Glutamatergic neuron (in vitro differentiated cells): ENCODE measurements at places on chromosomes 12 and 14. TPM values are rescaled to one million over a fixed set of nuclear protein-coding genes. Genes with fewer than 3 reads are reported as not detected.
A peak's percentile ranks its signal among the peaks of the same experiment; 100 is the strongest.

- no peaks in the 10 kb centered on the region for H3K36me3 ChIP-seq
- H3K27ac ChIP-seq, result no peak overlapping the region
- no peaks in the 10 kb centered on the region for H3K27me3 ChIP-seq
- H3K4me3 ChIP-seq, result no peak overlapping the region
- DNase-seq, result no peak
Measured at GRCh38 chr14:102565959-102566358, 26.5 kb upstream of the RCOR1 start.

KERA gene
- total RNA-seq, result not detected

GRCh38 chr14:26974965-26975364, 377.1 kb upstream of the NOVA1 start:
- no peak overlapping the region for H3K27ac ChIP-seq
- no peaks in the 10 kb centered on the region for H3K36me3 ChIP-seq
- H3K4me1 ChIP-seq, result peaks cover 20% of the 10 kb centered on the region
- DNase-seq, result no peak

CLBA1 gene
- 5.9 TPM for total RNA-seq

DNA sequence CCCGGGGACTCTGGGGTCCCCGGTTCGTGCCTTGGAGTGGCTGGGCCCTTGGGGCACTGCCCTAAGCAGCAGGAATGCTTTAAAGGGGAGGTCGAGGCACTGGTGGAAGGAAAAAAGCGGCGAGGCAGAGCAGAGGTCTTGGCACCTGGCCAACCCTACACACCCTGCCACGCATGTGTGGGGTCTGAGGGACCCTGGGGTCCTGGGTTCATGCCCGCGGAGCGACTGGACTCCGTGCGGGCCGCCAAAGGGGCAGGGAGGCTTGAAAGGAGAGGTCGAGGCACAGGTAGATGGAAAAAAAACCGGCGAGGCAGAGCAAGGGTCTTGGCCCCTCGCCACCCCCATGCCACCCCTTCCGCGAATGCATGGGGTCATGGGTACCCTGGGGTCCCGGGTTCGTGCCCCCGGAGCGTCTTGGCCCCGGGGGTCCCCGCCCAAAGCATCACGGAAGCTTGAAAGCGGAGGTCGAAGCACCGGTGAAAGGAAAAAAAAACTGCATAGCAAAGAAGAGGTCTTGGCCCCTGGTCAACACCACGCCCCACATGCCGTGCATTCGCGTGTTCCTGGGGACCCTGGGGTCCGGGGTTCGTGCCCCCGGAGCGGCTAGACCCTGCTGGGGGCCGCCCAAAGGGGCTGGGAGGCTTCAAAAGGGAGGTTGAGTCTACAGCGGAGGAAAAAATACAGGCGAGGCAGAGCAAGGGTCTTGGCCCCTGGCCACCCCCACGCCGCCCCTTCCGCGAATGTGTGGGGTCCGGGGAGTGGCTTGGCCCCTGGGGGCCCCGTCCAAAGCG, 312.9 kb downstream of the ALG10 start:
- H3K4me1 ChIP-seq, result no peaks in the 10 kb centered on the region
- DNase-seq, result no peak
- no peak overlapping the region for H3K27ac ChIP-seq
- no peaks in the 10 kb centered on the region for H3K36me3 ChIP-seq
- H3K27me3 ChIP-seq, result peaks cover 3% of the 10 kb centered on the region

GRCh38 chr12:110345176-110345661, 58.3 kb downstream of the ANAPC7 start:
- H3K4me3 ChIP-seq, result no peak overlapping the region
- H3K27me3 ChIP-seq, result peaks cover 16% of the 10 kb centered on the region
- H3K4me1 ChIP-seq, result peaks cover 49% of the 10 kb centered on the region
- H3K27ac ChIP-seq, result peak overlapping the region; percentile 46
- DNase-seq, result no peak

SLC38A4 gene
- total RNA-seq, result 0.98 TPM

DNA sequence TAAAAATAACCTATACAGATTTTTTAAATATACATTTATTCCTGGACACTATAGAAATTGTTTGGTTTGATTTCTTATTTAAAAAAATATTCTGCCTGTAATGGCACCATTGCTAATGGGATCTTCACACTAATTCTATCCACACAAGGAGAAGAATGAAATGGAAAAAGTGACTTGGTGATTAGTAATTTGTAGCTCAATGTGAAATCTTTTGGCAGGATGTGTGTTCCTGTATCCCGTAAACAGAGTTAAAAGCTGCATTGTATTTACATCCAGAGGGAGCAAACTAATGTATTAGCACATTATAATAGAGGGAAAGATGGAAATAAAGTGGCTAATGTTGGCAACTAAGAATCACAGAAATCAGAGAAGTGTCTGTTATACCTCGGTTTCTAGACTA, 1455.3 kb upstream of the FLRT2 start:
- H3K27ac ChIP-seq, result no peak overlapping the region
- H3K36me3 ChIP-seq, result no peaks in the 10 kb centered on the region
- H3K4me1 ChIP-seq, result no peaks in the 10 kb centered on the region
- peaks cover 1% of the 10 kb centered on the region for H3K27me3 ChIP-seq
- no peak overlapping the region for H3K4me3 ChIP-seq

CAPS2 gene
- 6.8 TPM for total RNA-seq

DNA sequence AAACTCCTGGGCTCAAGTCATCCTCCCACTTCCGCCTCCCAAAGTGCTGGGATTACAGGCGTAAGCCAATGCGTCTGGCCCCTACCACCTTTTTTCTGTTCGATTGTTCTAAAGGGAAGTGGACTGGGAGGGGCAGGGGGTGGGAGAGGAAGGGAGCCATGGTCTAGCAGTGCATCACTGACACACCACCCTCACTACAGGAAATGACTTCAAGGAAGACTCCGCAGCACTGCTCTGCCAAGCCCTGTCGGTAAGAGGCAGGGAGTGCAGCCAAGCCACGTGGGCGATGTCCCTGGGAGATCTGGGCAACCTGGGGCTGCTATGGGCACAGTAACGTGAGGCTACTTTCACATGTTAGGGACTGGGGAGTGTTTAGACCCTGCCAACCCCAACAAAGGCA, 18.0 kb downstream of the LRRC74A start:
- H3K4me1 ChIP-seq, result no peaks in the 10 kb centered on the region
- no peaks in the 10 kb centered on the region for H3K36me3 ChIP-seq
- no peak overlapping the region for H3K4me3 ChIP-seq
- no peak overlapping the region for H3K27ac ChIP-seq
- DNase-seq, result no peak

DNA sequence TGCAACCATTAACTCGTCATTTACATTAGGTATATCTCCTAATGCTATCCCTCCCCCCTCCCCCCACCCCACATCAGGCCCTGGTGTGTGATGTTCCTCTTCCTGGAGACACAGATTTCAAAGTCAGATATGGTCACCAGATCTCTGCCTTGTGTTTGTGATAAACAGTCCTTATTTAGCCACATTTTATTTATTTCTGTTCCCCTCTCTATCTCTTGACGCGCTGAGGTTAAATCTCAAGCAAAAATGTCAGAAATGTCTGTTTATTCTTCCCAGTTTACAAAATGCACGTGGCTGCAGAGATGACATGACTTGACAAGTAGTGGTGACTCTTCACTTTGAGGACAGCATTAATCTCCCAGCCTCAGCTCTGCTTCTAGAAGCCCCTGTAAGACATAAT, 11.5 kb upstream of the RASSF3 start:
- no peaks in the 10 kb centered on the region for H3K4me1 ChIP-seq
- H3K27me3 ChIP-seq, result no peaks in the 10 kb centered on the region
- no peak overlapping the region for H3K27ac ChIP-seq
- no peaks in the 10 kb centered on the region for H3K36me3 ChIP-seq

NRIP2 gene
- total RNA-seq, result not detected

DNA sequence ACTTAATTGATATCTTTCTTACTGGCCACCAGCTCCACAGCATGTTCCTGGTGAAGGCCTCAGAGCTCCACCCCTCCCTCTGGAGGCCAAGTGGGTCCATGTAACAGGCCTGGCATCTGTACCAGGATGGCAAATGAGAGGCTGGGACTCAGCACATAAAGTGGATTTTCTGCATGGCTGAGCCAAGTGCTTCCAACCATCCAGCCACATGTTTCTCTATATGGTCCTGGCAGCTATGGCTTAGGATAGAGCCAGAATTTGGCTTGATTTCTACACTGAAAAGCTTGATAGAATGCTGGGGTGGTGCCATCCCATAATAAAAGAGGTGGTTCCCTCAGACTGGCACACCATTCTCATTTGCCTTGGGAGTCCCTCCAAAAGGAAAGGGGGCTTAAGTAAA, 94.1 kb downstream of the PAX9 start:
- no peak overlapping the region for H3K4me3 ChIP-seq
- H3K4me1 ChIP-seq, result no peaks in the 10 kb centered on the region
- no peaks in the 10 kb centered on the region for H3K27me3 ChIP-seq
- peaks cover 5% of the 10 kb centered on the region for H3K36me3 ChIP-seq
- H3K27ac ChIP-seq, result no peak overlapping the region

DNA sequence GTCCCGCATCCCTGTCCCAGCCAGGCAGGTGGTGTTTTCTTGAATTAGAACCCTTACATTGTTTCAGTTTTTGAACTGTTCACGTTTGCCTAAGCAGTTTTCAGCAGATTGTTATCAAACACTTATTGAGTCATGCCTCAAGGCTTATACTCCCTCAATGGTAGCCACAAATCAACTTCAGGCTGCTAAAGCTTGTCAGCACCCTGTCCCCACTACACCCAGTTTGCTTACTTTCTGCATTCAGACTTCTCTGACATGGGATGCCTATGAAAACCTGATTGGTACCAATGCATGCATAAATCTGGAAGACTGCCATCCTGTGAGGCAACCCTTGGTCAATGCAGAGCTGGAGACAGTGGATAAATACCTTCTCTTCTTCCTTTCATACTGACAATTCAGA, 225.4 kb downstream of the BTG1 start:
- peaks cover 20% of the 10 kb centered on the region for H3K4me1 ChIP-seq
- no peak for DNase-seq
- no peak overlapping the region for H3K27ac ChIP-seq
- H3K4me3 ChIP-seq, result no peak overlapping the region
- H3K27me3 ChIP-seq, result no peaks in the 10 kb centered on the region

KCNK10 gene
- total RNA-seq, result 2.8 TPM

DNA sequence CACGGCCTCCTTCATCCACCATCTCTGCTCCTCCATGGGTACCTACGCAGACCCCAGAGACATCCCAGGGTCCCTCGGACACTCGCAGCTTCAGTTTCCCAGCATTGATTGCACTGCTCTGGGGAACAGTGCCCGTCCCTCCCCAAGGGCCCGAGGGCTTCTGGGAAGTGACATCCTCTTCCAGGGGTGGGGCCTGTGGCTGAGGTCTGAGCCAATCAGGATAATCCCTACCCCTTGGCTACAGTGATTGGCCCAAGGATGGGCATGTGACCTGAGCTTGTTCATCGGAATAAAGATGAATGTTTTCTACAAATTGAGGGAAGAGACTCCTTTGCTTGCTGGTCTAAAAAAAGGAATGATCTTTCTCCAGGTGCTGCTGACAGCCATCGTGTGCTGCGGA, 37.3 kb upstream of the MYL2 start:
- H3K4me1 ChIP-seq, result no peaks in the 10 kb centered on the region

GRCh38 chr14:75279153-75279762, 630 bp downstream of the FOS start:
- no peaks in the 10 kb centered on the region for H3K4me1 ChIP-seq
- H3K27me3 ChIP-seq, result peaks cover 15% of the 10 kb centered on the region
- peak; percentile 66 for DNase-seq

DNA sequence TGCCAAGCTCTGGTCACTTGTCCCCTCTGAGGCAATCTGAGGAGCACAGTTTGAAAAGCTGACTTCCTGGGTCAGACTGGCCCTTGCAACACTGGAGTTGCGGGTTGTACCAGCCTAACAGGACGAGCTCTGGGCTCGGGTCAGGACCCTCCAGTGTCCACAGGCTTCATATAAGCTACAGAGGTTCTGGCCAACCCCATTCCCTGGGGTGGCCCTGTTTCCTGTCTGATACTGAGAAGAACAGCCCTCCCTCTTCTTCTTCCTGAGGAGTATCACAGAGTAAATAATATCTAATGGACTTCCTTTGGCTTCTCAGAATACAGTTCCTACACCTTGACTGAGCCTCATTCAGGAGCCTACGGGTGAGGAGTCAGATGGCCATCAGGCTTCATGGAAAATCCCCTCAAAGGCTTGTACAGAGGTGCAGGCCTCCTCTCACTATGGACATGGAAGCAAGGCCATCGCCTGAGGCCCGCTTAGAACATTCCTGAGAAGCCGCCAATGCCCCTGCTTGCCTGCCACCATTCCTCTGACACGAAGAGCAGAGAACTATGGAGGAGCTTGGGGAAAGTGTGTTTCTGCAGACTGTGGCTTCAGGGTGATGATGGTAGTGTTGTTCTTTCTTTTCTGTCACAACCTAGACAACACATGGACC, 28.5 kb upstream of the ANO2 start:
- no peak for DNase-seq
- no peak overlapping the region for H3K4me3 ChIP-seq
- H3K27ac ChIP-seq, result no peak overlapping the region
- peaks cover 2% of the 10 kb centered on the region for H3K4me1 ChIP-seq
- H3K36me3 ChIP-seq, result no peaks in the 10 kb centered on the region

GRCh38 chr12:47797441-47797840, 22.3 kb downstream of the HDAC7 start:
- no peak overlapping the region for H3K27ac ChIP-seq
- no peak overlapping the region for H3K4me3 ChIP-seq
- peaks cover 12% of the 10 kb centered on the region for H3K4me1 ChIP-seq

CCDC184 gene
- 36.2 TPM for total RNA-seq

DNA sequence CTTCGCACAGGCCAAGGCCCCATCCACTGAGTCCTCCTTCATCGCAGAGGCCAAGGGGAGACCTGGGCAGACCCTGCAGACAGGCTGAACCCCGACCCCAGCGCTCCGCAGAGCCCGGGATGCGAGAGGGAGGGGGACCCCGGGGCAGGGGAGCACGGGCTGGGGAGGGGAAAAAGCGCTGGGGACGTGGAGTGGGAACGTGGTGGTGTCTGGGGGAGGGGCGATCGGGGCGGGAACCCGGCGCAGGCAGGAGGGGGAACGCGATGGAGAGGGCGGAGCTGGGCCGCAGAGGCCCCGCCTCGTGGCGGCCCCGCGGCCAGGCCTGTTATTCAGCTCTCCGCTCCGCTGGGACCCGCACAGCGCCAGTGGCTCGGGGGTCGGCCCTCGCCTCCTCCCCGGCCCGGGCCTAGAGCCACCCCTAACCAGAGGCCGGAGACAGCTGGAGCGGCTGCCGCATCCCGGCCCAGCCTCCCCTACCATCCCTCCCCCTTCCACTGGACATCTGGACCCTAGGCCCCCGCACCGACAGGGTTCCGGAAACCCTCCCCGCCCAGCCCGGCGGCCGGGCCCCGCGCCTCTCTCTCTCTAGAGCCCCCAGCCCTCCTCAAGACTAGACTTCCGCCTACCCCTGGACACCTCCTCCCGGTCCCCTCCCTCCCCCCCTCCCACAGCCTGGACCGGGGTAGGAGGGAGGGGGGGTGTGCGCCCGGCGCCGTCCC, at the start of gene ARHGEF25:
Gene ARHGEF25, plus strand, starts transcription at position 328 of the 719 bp plus-strand sequence. CDS start 460 bp downstream, outside the sequence.
- peak; percentile 93 for DNase-seq
- no peaks in the 10 kb centered on the region for H3K36me3 ChIP-seq
- peak within 1 kb of the TSS; percentile 92 for H3K27ac ChIP-seq

GRCh38 chr14:32009221-32009975, 67.7 kb upstream of the ARHGAP5 start:
- H3K27me3 ChIP-seq, result no peaks in the 10 kb centered on the region
- no peak overlapping the region for H3K27ac ChIP-seq
- no peaks in the 10 kb centered on the region for H3K36me3 ChIP-seq
- H3K4me1 ChIP-seq, result peaks cover 8% of the 10 kb centered on the region
